Naive thymus-derived CD4-positive, alpha-beta T cell (primary cell): ENCODE measurements at places on chromosomes 1 and 21.

DNA sequence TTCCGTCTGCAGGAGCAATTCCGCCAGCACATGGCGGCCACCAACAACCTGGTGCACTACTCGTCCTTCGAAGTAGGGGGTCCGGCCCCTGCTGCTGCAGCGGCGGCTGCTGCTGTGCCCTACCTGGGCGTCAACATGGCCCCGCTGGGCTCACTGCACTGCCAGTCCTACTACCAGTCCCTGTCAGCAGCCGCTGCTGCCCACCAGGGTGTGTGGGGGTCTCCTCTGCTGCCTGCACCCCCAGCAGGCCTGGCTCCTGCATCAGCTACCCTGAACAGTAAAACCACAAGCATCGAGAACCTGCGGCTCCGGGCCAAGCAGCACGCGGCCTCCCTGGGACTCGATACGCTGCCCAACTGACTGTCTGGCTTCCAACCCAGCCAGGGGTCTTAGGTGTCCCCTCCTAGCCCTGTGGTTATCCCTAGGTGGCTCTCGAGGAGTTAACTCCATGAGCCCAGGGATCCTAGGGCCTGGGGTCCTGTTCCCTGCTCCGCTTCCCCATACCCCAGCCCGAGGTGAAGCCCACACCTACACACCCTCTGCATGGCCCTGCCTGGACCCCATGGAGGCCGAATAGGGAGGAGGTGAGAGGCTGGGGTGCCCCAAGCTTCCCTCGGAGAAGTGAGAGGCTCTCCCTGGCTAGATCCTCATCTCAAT lies 22.6 kb downstream of the DMBX1 start:
- DNase-seq, result no peak

- DNase-seq, result no peak
Measured at GRCh38 chr1:184385865-184386311, 941 bp upstream of the C1orf21 start.

GRCh38 chr1:5664081-5664768 lies 328.0 kb downstream of the NPHP4 start:
- DNase-seq, result no peak

DNA sequence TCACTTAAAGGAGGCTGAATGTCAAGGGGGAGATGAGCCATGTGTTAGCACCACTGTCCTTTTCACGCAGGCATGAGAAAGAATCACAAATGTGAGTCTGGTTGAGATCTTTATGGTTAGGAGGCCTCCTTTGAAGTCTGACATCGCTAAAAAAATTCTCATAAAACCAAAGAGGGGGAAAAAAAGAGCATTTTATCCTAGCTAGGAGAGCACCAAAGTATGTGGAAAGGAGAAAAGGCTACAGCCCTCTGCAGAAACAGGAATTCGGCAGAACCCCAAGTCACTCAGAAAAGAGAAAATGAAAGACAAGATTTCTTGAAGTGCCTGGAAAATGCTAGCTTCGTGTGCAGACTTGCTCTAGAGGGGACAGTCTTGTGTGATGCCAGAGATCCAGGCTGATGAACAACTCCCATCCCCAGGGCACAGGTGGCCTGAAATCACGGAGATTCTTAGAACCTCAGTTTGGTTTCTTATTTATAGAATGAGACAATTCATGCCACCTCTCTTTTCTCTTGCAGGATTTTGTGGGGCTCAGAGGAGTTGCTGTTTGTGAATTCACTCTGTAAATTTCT lies 61.5 kb downstream of the RUNX1 start:
- DNase-seq, result no peak

DNA sequence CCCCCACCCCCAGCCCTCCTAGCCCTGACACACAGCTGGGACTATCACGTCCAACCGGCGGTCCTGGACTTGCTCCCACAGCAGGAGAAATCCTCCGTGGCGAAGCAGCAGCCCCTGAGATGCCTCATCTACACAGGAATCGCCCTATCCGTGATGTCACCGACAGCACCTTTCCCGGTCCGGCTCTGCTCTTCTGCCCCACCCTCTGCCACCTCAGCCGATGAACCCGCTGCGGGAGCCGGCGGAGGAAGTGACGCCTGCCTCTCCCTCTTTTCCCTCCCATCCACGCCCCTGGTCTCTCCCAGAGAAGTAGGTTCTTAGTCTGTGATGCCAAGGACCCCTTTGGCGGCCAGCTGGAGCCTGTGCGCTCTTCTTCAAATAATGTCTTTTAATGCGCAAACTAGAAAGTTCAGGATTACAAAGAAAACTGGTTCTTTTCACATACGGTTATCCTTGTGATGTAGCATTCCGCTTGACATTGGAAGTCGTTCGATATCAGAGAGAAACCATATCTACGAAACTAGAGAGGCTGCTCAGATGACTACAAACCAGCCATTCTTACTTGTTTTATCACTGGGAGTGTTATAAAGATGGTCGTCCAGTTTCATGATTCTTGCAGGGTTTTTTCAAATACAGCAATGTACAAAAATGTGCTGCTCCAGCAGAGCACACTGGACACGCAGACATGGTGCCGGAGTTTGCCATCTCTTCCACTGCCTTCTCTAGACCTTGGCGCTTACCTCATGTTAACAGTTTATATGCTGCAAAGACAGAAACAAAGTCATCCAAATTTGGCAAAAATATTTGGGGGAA lies 120.3 kb downstream of the PPIAL4G start:
- DNase-seq, result no peak

DNA sequence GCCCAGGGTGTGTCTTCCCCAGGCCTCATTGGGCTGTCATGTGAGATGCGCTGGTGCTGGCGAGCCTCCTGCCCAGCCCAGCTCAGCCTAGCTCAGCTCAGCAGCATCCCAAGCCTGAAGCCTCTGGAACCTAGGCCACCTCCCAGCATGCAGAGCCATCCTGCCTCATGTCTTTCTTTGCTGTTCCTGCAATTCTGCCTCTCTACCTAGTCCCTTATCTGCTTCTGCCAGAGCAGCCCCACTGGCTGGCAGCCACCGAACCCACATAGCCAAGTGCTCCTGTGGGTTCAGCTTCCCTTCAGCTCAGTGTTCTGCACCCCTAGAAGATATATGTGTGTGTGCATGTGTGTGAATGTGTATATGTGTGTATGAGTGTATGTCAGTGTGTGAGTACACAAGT lies 291.5 kb upstream of the VAMP3 start:
- no peak for DNase-seq

DNA sequence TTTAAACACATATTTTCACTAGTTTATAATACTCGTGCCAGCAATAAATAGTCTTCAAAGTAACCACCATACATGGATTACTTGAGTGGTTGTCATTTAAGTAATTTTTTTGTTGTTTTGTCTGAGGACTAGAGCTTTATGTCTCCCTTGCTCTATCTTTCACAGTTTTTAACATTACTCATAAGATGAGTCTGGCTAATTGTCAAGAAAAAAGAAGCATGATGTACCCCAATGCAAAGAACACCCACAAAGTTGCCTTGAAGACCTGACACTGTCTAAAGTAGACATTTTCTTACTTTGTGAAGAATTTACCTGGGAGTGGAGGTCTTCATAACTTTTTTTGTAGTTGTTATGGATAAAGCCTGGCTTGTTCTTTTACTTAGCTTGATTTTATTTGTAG lies 210.4 kb upstream of the BRINP3 start:
- no peak for DNase-seq

DNA sequence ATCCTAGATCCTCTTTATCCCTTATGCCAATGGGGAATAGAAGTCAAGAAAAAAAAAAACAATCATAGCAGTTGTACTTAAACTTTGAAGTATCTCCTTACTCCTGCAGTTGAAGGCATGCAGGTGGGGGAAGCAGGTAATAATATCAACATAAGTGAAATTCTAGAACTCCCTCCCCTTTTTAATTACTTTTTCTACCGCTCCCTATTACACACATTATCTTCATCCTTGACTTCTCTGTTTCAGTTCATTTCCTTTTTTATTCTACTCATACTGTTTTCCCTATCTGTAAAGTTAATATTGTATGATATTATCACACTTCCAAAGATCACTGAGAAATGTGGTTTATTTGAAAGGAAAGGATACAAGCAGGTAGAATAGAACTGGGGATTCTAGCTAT lies 962.0 kb downstream of the PLA2G4A start:
- no peak for DNase-seq

DNA sequence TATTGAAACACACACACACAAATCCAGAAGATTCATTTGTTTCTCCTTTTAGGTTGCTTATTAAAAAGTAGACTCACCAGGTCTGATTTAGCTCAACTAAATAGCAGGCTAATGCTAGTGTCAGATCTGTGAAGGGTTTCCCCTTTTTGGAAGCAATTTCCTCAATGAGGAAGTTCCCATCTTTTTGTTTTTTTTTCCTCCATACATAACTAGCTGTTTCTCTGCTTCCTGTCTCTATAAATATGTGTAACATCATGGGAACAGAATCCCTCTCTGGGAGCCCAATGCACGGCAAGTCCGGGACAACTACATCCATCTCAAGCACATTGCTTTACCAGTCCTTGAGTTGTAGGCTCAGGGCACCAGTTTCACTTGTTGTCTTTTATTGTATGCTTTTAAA lies 1421.1 kb downstream of the PLA2G4A start:
- DNase-seq, result no peak

GRCh38 chr1:87599569-87599968 lies 270.9 kb downstream of the LMO4 start:
- no peak for DNase-seq

DNA sequence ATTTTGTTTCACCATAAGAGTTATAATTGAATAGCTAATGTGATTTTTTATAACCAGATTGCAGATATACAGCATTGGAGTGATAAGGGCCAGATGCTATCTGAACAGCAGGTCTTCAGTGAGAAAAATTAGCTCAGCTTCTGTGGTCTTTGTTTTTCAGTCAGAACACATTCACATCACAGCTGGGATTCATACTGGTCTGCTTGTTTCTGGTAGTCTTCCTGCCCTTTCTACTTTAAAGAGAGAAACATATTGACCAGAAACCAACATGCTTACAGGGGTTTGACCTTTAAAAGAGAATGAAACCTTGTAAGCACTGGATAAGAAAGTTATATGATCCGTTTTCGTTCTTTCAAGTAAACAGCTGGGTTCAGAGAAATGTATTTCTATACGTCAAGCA lies 213.7 kb upstream of the TMPRSS15 start:
- DNase-seq, result no peak
